Progenitor cell of endocrine pancreas (in vitro differentiated cells): ENCODE measurements at places on chromosomes 1 and 21. TPM values are rescaled to one million over a fixed set of nuclear protein-coding genes. Genes with fewer than 3 reads are reported as not detected.

- H3K36me3 ChIP-seq: no peaks in the 10 kb centered on the region
- no peak overlapping the region for H3K4me3 ChIP-seq
- no peak overlapping the region for H3K27ac ChIP-seq
- H3K4me1 ChIP-seq: peaks cover 9% of the 10 kb centered on the region
These were observed 147.1 kb downstream of the KIF26B start for GRCh38 chr1:245301921-245302320.

Gene CAMSAP2
- total RNA-seq: 27.9 and 30.4 TPM in 2 replicates

Gene DCDC2B
- not detected in 2 replicates for total RNA-seq

Gene PPT1
- total RNA-seq: 64.6 and 67.3 TPM in 2 replicates

DNA sequence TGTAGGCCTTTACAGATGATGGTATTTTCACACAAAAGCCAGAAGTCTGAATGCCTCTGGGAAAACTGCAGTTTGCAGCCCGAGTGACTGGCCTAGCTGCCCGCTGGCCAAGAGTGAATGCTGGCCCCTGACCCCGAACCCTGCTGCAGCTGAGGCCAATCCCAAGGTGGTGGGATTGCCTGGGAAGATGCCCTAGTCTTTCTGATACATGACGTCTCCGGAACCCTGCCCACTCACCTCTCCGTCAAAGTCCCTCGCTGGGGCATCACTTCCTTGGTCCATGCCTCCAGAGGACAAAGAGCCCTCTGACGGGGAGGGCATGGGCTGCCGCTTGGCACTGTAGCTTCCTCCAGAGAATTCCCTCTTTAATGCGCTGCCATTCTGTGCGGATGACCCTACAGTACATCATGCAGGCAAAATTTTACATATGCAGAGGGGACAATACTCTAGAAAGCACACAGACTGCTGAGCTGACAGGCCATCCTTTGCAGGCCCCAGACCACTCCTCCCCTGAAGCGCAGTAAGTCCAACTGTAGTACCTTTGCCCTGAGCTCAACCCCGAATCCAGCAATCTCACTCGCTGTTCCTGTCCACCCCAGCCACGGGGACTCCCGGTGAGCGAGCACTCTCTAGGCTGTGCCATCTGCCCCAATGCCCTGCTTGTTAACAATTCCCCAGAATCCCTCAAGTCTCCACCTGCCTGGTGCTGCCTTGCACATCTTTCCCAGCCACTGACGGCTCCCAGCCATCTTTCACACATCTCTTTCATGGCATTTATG, 54.7 kb downstream of the COQ8A start:
- H3K27me3 ChIP-seq: no peaks in the 10 kb centered on the region
- peaks cover 19% of the 10 kb centered on the region for H3K36me3 ChIP-seq
- no peak overlapping the region for H3K4me3 ChIP-seq
- peaks cover 49% of the 10 kb centered on the region for H3K4me1 ChIP-seq

- peaks cover 32% of the 10 kb centered on the region for H3K4me1 ChIP-seq
- no peak for DNase-seq
- H3K36me3 ChIP-seq: no peaks in the 10 kb centered on the region
- H3K27me3 ChIP-seq: peaks cover 37% of the 10 kb centered on the region
These were observed 17.8 kb downstream of the ABCG1 start for GRCh38 chr21:42236693-42237092.

- H3K4me1 ChIP-seq: peaks cover 4% of the 10 kb centered on the region
- H3K27me3 ChIP-seq: peaks cover 33% of the 10 kb centered on the region
These were observed 15.6 kb downstream of the IGFN1 start for GRCh38 chr1:201206176-201206575.

GRCh38 chr1:245432228-245432875, 277.6 kb downstream of the KIF26B start:
- H3K4me3 ChIP-seq: no peak overlapping the region
- peaks cover 3% of the 10 kb centered on the region for H3K36me3 ChIP-seq
- no peaks in the 10 kb centered on the region for H3K27me3 ChIP-seq
- H3K4me1 ChIP-seq: no peaks in the 10 kb centered on the region

- no peak for DNase-seq
- H3K27me3 ChIP-seq: peaks cover 17% of the 10 kb centered on the region
- H3K27ac ChIP-seq: no peak overlapping the region
- no peaks in the 10 kb centered on the region for H3K36me3 ChIP-seq
- H3K4me3 ChIP-seq: no peak overlapping the region
- H3K4me1 ChIP-seq: no peaks in the 10 kb centered on the region
These were observed 157.6 kb upstream of the EDN2 start for GRCh38 chr1:41641941-41642527.

Gene CYP4A11
- not detected in 2 replicates for total RNA-seq

Gene SZT2
- total RNA-seq: 75.4 and 75.7 TPM in 2 replicates

Gene LRRC42
- 63.5 and 64.0 TPM in 2 replicates for total RNA-seq

DNA sequence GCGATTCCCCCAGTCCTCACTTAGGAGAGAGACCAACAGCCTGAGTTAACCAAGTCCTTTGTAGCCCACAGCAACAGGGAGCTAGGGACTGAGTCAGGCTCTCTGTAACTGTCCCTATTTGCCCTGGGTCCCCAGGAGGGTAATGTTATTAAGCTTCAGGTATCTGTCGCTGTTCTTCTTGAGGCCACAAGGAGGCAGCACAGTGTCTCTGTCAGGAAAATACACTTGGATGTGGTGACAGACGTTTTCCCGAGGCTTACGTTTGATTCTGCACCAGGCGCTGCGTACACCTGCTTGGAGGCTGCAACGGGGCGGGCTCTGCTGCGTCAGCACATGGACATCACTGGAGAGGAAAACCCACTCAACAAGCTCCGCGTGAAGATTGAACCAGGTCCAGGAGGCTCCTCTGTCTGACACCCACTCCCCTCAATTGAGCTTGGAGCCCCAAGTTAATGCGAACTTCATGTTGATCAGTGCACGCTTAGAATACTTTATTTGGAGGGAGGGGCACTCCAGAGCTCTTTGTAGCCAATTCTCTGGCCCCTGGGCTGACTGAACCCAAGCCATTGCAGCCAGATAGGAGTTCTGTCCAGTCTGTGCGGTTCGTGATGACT, 10.7 kb upstream of the ELF3 start:
- H3K4me1 ChIP-seq: no peaks in the 10 kb centered on the region
- H3K36me3 ChIP-seq: peaks cover 48% of the 10 kb centered on the region
- DNase-seq: peak; percentile 12
- no peak overlapping the region for H3K27ac ChIP-seq

GRCh38 chr21:44836666-44837471, 19.0 kb upstream of the SUMO3 start:
- H3K27me3 ChIP-seq: peaks cover 12% of the 10 kb centered on the region
- H3K4me3 ChIP-seq: no peak overlapping the region
- DNase-seq: no peak
- no peaks in the 10 kb centered on the region for H3K4me1 ChIP-seq
- no peak overlapping the region for H3K27ac ChIP-seq
- H3K36me3 ChIP-seq: no peaks in the 10 kb centered on the region

Gene PCAT6
- total RNA-seq: 5.6 and 5.7 TPM in 2 replicates

DNA sequence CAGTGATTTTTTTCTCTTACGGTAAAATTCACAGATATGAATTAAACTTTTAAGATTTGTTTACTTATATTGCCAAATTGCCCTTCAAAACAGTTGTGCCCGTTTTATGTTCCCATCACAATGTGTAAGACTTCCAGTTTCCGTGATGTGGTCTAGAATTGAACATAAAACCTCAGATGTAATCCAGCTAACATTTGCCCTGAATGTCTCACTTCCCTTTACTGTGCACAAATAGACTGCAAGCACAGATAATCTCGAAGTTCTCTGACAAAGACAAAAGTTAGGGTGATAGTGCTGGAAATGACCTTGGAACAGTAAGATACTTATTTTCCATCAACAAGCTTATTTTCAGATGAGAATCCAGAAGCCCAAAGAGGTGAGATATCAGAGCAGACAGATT, 177.5 kb downstream of the ZZZ3 start:
- H3K27ac ChIP-seq: no peak overlapping the region
- no peak overlapping the region for H3K4me3 ChIP-seq
- H3K4me1 ChIP-seq: no peaks in the 10 kb centered on the region
- no peaks in the 10 kb centered on the region for H3K27me3 ChIP-seq
- no peaks in the 10 kb centered on the region for H3K36me3 ChIP-seq

DNA sequence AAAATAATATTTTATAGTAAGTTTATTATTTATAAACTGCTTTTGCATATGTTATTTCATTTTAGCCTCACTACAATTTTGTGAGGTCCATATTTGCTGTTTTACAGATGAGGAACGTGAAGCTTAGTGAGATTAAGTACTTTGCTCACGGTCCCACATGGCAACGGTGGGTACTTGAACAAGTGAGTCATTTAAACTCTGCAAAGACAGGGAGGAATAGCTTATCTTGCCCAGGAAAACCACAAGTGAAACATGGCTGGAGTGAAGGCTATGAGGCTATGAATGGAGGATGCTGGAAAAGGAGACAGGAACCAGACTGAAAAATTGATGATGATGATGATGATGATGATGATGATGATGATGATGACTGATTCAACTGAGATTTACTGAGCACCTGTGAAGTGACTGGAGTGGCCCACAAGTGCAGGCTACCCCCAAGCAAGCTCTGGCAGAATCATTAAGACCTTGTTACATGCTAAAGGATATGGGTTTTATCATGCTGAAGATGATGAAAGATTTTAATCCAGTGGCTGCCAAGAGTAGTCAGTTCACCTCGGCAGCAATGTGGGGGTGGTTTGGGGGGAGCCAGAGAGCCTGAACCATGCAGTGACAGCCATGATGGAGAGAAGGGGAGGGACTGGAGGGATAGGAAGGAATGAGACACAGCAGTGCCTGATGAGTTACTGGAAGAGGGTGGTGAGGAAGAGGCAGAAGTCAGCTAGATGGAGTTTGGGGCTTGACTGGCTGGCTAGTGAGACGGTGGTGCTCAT, 1.4 kb upstream of the ABCA4 start:
- H3K4me1 ChIP-seq: peaks cover 40% of the 10 kb centered on the region
- H3K27me3 ChIP-seq: no peaks in the 10 kb centered on the region
- H3K4me3 ChIP-seq: no peak overlapping the region
- H3K27ac ChIP-seq: no peak overlapping the region
- DNase-seq: no peak

GRCh38 chr1:109814993-109815786, 51.5 kb upstream of the EPS8L3 start:
- DNase-seq: no peak
- H3K27ac ChIP-seq: no peak overlapping the region
- H3K4me1 ChIP-seq: no peaks in the 10 kb centered on the region
- H3K27me3 ChIP-seq: no peaks in the 10 kb centered on the region

DNA sequence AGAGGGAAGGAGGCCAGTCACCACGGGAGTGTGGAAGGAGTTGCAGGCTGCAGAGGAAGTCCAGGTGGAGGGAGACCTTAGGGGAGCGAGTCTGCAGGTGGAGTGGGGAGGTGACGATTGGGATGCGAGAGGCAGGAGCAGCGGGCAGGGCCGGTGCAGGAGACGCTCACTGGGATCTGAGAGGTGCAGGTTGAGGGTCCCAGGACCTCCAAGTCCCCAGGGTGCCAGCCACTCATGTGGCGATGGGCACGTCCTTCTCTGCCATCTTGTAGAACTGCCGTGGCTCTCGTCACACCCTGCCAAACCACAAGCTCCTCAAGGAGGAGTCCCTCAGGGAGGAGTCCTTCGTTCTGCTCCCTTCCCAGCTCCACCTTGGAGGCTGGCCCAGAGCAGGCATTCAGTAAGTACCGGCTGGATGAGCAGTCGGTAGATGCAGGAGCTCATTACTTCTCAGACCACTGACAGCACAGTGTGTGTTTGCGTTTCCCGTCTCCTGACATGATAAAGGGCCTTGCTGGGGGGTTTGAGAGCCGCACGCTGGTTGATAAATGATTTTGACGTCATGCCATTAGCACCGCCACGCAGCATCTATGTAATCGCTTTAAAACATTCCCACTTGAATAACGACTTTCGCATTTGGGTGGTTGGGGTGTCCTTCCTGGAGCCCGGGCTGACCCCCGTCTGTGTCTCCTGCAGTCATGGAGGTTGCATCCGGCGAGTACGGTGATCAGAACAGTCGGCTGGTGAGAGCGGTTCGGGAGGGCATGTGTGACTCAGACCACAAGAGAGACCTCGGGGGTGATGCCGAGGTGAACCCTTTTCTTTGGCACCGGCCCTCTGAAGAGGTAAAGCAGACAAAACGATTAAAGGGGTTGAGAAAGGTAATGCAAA, 27.8 kb downstream of the TFF3 start:
- H3K4me3 ChIP-seq: no peak overlapping the region
- H3K27ac ChIP-seq: no peak overlapping the region
- peaks cover 5% of the 10 kb centered on the region for H3K36me3 ChIP-seq
- peaks cover 3% of the 10 kb centered on the region for H3K4me1 ChIP-seq
- DNase-seq: no peak

Gene STIL
- 14.8 TPM in 2 replicates for total RNA-seq

Gene EDEM3
- total RNA-seq: 36.2 and 37.5 TPM in 2 replicates

Gene PADI4
- total RNA-seq: not detected in 2 replicates

Gene PLA2G2A
- total RNA-seq: 2.0 and 2.4 TPM in 2 replicates

DNA sequence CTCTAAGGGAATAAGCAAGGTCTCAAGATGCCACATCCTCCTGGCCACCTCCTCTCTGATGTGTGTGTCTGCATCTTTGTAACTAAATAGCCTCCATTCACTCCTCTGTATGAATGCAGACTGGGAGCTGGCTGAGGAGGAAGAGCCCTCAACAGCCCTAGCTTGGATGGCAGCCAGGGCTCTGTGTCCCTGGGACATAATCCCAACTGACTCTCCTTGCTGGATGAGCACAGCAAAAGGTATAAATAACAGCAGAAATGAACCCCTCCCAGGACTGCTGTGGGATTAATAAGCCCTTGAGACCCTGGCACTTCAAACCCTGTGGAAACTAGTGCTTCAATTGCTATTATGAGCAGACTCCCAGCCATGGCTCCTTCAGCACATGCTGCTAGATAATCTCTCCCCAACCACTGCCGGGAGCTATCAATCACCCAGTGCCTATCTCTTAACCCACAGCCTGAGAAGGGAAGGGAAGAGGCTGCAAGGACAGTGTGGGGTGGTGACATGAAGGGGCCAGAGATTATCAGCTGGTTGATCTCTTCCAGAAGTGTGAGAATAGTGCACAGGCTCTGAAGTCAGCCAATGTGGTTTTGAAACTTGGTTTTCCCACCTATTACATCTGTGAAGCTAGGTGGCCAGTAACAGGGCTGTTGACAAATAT, 152.2 kb downstream of the TNR start:
- no peak overlapping the region for H3K4me3 ChIP-seq
- no peaks in the 10 kb centered on the region for H3K36me3 ChIP-seq
- H3K27me3 ChIP-seq: peaks cover 7% of the 10 kb centered on the region
- H3K27ac ChIP-seq: no peak overlapping the region
- no peaks in the 10 kb centered on the region for H3K4me1 ChIP-seq
- no peak for DNase-seq

GRCh38 chr21:41659791-41660560, 106.9 kb downstream of the RIPK4 start:
- H3K27me3 ChIP-seq: peaks cover 6% of the 10 kb centered on the region
- DNase-seq: no peak
- no peak overlapping the region for H3K4me3 ChIP-seq
- H3K27ac ChIP-seq: no peak overlapping the region
- peaks cover 2% of the 10 kb centered on the region for H3K36me3 ChIP-seq
- peaks cover 18% of the 10 kb centered on the region for H3K4me1 ChIP-seq

Gene ENAH
- 213 and 217 TPM in 2 replicates for total RNA-seq

DNA sequence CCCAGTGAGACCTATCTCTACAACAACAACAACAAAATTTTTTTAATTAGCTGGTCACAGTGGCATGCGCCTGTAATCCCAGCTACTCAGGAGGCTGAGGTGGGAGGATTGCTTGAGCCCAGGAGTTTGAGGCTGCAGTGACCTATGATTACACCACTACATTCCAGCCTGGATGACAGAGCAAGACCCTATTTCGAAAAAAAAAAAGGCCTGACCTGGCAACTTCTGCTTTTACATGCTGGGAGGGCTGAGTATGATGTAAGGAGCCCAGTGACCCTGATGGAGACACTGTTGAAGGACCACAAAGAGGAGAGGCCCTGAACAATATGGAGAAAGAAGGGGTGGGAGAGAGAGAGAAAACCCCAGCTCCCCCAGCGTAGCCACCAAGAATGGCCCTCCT, 9.2 kb upstream of the VPS26C start:
- no peak overlapping the region for H3K4me3 ChIP-seq
- peaks cover 8% of the 10 kb centered on the region for H3K27me3 ChIP-seq
- no peak overlapping the region for H3K27ac ChIP-seq
- no peaks in the 10 kb centered on the region for H3K36me3 ChIP-seq
